ENCODE measurements at places on chromosomes 4 and X.

- H3K27me3 ChIP-seq = no peaks in the 10 kb centered on the region
- H3K36me3 ChIP-seq = no peaks in the 10 kb centered on the region
- DNase-seq = no peak
- no peak overlapping the region for H3K4me3 ChIP-seq
- H3K4me1 ChIP-seq = 0 out of 2 replicates have a peak, but pooled peaks cover 2% of the 10 kb centered on the region
Measured at GRCh38 chr4:45349859-45350258, 623.5 kb upstream of the GNPDA2 start.

- H3K4me3 ChIP-seq = no peak overlapping the region
- no peaks in the 10 kb centered on the region for H3K4me1 ChIP-seq
- no peaks in the 10 kb centered on the region for H3K27me3 ChIP-seq
- H3K27ac ChIP-seq = no peak overlapping the region
- no peak for DNase-seq
- H3K36me3 ChIP-seq = no peaks in the 10 kb centered on the region
Measured at GRCh38 chrX:43741843-43742573, 85.9 kb downstream of the MAOA start.

DNA sequence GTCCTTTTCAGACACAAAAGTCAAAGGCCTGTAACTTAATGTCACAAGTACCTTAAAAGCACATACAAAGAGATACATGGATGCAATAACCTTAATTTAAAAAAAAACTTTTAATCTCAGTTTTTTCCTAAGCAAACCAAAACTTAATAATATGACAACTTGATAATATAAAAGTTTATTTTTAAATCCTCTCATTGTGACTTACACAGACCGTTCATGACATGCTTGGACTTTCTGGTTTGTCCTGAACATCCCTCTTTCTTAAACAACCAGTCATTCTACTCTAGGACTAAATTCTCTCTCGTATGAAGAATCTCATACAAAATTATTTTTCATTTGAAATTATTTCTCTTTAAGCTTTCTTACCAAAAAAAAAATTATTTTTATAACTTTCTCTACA lies 43.1 kb upstream of the CYP2U1 start:
- peaks cover 35% of the 10 kb centered on the region for H3K36me3 ChIP-seq
- peaks cover 2% of the 10 kb centered on the region for H3K4me1 ChIP-seq
- no peak overlapping the region for H3K4me3 ChIP-seq
- no peak for DNase-seq
- H3K27me3 ChIP-seq = no peaks in the 10 kb centered on the region

GRCh38 chr4:25814301-25815136 lies 48.3 kb downstream of the SEL1L3 start:
- H3K36me3 ChIP-seq = peaks cover 38% of the 10 kb centered on the region
- DNase-seq = no peak
- H3K4me1 ChIP-seq = peaks cover 2% of the 10 kb centered on the region
- H3K27ac ChIP-seq = no peak overlapping the region
- no peaks in the 10 kb centered on the region for H3K27me3 ChIP-seq
- H3K4me3 ChIP-seq = no peak overlapping the region
